Stimulated activated CD4-positive, alpha-beta T cell treated with anti-CD3 and anti-CD28 coated beads, Interleukin-12 subunit alpha, Interleukin-12 subunit beta, amount 100 ng/mL, for 24 hours (primary cell): ENCODE measurements at places on chromosomes 4 and X.

DNA sequence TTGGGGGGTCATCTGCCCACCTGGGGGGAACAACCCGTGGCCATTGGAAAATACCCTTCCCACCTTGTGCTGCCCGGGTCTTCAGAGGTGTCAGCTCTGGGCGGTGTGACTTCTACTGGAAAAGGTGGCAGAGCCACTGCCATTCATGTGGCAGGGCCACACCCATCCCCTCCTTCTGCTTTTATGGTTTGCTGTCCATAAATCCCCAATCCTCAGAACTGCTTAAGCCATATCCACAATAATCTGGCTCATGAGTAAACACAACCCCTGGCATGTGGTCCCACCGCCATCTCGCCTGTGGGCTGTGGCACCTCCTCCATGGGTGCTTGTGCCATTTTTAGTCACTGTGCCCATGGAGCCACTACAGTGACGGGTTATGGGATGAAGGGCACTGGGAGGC lies 20.6 kb downstream of the SORCS2 start:
- no peak for DNase-seq

DNA sequence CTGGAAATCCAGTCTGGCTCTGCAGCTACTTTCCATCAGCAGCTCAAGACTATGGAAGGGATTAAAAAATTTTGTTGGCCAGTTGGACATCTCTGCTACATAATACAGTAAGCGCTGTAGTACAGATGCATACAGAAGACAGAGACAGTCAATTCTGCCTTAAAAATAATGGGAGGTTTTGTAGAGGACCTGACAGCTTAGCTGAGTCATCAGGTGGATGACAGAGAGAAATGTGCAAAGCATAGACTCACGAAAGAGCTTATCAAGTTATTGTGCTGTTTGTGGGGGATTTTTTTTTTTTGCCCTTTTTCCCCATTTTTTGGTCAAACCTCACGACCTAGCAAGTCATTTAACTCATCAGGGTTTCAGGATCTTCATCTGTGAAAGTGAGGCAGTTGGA lies 149.0 kb upstream of the SCML1 start:
- no peak for DNase-seq

- DNase-seq = no peak
Observed at GRCh38 chr4:14562901-14563300, 439.4 kb upstream of the CPEB2 start.

- DNase-seq = no peak
Observed at GRCh38 chr4:165461159-165461821, 82.5 kb downstream of the CPE start.

DNA sequence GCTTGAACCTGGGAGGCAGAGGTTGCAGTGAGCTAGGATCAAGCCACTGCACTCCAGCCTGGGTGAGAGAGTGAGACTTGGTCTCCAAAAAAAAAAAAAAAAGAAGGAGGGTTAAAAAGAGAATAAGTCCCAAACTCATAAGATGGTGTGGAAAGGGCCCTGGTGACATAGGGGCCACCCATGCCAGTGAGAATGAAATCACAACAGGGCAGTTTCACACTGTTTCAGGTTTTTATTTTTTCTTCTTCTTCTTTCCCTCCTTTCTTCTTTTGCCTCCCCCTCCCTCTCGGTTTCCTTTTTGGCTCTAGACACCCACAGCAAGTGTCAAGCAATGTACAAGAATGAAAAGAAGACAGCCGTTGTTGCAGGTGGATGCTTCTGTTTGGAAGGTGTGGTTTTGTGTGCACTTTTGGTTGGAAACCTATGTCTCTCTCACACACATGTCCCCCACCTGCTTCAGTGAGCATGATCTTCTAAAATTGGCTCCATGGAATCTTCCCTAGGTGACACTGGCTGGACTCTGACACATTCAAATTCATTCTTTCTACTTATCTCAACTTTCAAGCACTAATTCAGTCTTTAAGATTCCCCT lies 14.4 kb upstream of the TLR8 start:
- DNase-seq = no peak

- DNase-seq = no peak
Observed at GRCh38 chr4:17562157-17562556, 14.8 kb upstream of the LAP3 start.

DNA sequence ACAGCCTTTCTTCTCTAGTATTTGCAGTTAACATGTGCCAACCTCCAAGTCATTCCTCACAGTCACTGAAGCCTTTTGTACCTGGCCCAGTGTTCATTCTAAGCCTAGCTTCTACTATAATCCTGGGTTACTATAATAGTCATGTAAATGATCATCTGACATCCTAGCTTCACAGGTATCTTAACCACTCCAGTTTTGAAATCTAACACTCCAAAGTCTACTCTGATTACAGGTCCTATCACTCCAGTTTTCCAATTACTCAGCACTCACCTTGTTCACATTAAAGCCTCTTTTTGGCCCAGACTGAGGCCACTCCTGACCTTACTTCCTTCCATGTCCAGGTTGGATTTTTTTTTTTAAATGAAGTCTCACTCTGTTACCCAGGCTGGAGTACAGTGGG lies 87.6 kb upstream of the ZCCHC13 start:
- DNase-seq = no peak

- DNase-seq = no peak
Observed at GRCh38 chr4:1154126-1154522, 18.3 kb downstream of the SPON2 start.

DNA sequence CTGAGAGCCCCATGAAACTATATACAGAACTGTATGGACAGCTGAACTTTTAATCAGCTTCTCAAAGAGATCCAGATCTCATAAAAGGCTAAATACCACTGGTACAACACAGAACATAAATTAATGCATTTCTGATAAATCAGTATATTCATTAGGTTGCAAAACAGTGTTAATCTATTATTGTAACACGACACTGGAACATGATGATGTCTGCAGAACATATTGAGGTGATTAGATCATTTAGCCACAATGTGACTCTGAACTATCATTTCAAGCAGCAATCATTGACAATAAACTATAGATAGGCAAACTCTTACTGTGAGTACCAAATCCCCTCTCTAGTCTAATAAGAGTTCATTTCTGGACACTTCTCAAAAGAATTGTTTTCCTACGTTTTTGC lies 50.3 kb downstream of the GASK1B start:
- no peak for DNase-seq

GRCh38 chrX:46831765-46832327 lies 5.0 kb upstream of the RP2 start:
- DNase-seq = no peak

DNA sequence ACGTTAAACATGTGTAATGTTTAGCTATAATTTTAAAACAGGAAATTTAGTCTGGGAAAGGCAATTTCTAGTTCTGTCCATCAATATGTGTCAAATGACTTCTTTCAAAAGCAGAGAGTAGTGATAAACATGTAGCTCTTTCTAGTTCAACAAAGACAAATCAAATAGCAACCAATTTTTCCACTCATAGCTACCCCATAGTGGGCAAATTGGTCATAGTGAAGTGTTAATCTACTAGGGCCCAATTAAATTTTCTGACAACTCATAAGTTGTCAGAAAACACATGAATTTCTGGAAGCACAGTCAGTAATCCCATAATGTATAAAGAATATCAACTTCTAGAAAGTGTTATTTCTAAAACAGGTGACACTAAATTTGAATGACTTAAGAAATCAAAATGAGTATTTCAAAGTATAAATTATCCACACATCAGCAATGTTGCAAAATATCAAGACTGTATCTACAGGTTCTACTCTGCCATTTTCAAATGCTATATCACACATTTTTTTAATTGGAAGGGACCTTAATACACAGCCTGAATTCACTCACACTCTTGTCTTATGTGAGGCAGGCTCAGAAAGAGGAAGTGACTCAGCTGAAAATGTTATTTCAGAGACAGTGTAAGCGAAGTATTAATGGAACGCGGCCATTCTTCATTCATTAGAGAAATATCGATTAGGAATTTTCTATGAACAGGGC lies 7.7 kb downstream of the OCIAD2 start:
- DNase-seq = no peak

DNA sequence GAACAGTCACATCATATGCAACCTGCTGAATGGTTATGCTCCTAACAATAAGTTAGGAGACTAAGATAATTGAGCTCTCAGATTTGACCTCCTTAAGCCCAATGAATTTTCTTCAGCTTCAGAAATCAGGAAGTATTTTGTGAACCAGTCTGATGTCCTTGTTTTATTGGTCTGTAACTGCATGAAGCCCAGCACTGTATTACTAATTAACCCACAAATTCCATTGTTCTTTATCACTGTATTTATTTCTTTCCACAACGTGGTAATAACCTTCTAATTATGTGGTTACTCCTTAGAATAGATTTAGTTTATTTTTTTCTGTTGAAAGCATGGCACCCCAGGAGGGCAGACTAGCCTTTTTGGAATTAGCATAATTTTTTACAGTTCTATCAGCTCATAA lies 3.9 kb upstream of the MFAP3L start:
- no peak for DNase-seq

- DNase-seq = no peak
Observed at GRCh38 chr4:147050356-147050765, 104.7 kb upstream of the TTC29 start.

GRCh38 chr4:99403380-99404184 lies 31.6 kb downstream of the ADH7 start:
- no peak for DNase-seq

- DNase-seq = no peak
Observed at GRCh38 chr4:128220286-128221235, 67.1 kb downstream of the PGRMC2 start.

DNA sequence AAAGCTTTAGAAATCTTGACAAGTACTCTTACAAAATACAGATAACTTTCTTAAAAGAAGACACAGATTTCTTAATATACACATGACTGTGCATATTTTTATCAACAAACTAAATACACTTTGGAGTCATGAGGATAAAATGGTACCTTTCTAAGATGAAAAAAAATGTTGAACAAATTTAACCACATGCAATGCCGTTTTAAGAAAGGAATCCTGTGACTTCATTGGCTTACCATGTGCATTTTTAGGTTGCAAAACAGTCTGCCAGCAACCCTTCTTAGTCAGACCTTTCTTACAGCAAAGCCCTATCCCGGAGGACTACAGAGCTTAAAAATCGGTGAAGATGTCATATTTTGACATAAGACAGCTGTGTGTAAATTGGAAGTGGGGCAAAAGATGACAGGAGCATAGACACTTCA lies 51.7 kb downstream of the GASK1B start:
- DNase-seq = no peak

DNA sequence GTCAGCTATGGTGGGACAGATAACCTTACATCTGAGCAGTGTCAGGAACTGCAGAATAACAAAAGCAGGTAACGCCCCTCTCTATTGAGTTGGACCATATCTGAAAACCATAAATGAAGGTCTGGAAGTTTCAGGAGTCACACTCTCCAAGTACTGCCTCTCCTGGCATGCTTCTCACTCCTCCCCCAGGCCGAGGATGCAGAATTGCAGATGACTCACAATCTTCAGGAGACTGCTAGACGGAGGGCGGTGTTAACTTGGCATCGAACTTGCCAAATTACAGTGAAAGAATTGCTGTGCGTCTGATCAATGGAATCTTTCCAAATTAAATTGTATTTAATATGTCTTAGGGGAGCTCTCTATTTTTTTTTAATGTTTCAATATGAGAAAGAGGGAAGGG lies 67.1 kb upstream of the TRIM2 start:
- no peak for DNase-seq

- DNase-seq = no peak
Observed at GRCh38 chrX:150329868-150330267, 33.2 kb upstream of the MAMLD1 start.

DNA sequence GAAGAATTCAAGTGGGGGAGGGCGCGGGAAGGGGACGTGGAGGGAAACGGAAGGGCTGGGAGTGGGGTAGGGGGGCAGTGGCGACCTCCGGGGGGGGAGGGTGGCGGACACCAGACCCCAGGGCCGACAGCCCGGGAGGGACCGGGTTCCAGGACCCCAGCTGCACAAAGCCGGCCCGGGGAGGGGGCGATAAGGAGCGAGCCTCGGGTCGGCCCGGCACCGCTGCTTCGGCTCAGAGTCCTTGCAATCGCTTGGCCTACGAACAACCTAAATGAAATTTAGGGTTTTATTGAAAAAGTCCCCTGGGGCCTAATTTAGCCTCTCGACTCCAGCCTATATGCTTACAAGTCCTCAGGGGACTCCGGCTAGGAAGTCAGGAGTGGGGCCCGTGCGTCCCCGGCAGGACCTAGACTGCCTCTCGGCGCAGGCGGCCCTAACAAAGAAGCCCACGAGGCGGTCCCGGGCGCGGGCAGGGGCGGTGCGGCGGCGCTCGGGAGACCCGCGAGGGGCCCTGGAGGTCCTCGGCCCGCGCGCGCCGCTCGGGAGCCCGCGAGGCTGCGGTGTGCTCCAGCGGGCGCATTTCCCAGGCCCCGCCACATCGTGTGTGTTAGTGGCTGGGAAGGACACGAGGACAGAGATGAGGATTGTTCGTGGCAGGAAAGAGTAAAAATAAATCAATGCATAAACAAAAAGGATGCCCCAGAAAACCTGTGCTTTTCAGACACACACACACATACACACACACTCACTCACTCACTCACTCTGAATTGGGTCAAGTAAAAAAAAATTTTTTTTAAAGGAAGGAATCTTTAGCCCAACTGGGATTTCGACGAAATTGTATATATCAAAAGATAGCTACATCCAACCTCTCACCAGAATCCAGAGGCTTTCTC lies 70.0 kb downstream of the MGST2 start:
- no peak for DNase-seq

DNA sequence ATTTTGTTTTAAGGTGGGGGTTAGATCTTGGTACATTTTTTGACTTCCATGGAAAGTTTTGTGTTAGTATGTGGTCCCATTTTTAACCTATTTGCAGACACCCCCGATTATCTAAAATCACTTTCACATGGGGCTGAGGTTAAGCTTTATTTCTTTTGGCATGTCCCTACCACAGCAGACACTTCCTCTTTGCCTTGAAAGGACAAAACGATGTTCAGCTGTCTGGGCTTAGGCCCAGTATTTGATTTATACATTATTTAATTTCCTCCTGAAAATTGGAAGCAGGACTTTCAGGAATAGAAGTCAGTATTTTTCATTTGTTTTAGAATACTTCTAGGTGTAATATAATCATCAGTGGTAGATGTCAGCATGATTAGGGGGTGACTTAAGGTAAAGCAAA lies 112.4 kb upstream of the SPRY1 start:
- DNase-seq = no peak

DNA sequence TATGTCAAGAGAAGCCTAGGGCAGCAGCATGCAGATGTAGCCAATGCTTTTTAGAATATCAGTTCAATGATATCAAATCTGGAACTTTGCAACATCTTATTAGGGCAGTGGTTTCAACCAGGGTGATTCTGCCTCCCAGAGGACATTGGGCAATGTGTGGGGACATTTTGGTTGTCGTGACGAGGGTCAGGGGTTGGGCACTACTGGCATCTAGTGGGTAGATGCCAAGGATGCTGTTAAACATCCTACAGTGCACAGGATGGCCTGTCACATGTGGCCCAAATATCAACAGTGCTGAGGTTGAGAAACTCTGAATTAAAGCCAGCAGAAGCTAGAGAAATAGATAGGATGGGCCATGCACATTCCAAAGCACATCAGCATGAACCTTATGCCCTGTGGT lies 152.3 kb downstream of the AMELX start:
- DNase-seq = no peak

GRCh38 chr4:3254302-3255131 lies 5.6 kb downstream of the MSANTD1 start:
- DNase-seq = no peak
